Stimulated activated CD4-positive, alpha-beta T cell treated with anti-CD3 and anti-CD28 coated beads, Interleukin-1b, Interleukin-23, amount 100 ng/mL, for 1 hour (primary cell): ENCODE measurements at places on chromosomes 16 and 17.

DNA sequence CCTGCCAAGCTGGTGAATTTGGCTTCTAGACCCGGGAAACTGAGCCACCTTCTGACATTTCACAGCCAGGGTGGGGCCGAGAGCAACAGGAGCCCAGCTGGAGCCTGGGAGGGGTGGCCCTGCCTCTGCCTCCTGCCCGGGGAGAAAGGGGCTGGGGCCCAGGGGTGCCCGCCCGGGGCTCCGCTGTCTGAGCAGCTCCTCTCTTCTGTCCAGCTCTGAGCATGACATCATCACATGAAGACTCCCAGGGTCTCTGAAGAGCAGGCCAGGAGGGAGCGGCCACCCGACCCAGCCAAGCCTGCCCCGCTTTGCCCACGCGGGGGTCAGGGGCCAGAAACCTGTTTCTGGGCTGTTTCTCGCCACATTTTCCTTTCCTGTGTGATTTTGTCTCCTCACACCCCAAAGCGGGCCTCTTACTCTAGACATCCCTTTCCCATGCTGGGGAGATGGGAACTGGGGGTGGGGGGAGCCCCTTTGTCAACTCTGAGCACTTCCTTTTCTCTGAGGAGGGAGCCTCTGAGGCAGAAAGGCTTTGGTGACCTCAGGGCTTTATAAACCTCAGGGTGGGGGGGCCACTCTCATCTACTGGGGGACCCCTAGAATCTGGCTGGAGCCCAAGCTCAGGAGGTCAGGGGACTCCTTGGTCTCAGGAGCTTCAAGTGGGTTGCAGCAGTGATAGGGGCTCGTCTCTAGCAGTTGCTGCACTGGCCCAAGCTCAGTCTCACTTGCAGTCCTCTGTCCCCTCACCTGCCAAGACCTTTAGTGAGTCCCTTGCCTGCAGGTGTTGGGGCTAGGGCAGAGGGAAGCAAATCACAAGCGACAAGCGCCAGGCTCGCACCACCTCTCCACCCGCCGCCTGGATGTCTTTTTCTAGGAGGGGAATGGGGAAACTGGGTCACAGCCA lies 7.6 kb downstream of the UBALD2 start:
- DNase-seq = no peak

- DNase-seq = no peak
Observed at GRCh38 chr16:54460263-54460860, 173.8 kb upstream of the IRX3 start.

GRCh38 chr17:39754958-39755553 lies 17.3 kb downstream of the GRB7 start:
- DNase-seq = no peak

DNA sequence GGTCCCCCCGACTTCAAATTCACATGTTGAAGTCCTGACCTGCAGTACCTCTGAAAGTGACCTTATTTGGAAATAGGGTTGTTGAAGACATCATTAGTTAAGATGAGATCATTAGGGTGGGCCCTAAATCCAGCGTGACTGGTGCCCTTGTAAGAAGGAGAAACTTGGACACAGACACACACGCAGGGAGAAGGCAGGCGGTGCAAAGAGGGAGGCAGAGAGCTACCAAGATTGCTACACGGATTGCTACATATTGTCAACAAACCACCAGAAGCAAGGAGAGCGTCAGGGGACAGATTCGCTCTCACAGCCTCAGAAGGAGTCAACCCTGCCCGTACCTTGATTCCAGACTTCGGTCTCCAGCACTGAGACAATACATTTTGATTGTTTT lies 6.8 kb upstream of the WBP2 start:
- no peak for DNase-seq

DNA sequence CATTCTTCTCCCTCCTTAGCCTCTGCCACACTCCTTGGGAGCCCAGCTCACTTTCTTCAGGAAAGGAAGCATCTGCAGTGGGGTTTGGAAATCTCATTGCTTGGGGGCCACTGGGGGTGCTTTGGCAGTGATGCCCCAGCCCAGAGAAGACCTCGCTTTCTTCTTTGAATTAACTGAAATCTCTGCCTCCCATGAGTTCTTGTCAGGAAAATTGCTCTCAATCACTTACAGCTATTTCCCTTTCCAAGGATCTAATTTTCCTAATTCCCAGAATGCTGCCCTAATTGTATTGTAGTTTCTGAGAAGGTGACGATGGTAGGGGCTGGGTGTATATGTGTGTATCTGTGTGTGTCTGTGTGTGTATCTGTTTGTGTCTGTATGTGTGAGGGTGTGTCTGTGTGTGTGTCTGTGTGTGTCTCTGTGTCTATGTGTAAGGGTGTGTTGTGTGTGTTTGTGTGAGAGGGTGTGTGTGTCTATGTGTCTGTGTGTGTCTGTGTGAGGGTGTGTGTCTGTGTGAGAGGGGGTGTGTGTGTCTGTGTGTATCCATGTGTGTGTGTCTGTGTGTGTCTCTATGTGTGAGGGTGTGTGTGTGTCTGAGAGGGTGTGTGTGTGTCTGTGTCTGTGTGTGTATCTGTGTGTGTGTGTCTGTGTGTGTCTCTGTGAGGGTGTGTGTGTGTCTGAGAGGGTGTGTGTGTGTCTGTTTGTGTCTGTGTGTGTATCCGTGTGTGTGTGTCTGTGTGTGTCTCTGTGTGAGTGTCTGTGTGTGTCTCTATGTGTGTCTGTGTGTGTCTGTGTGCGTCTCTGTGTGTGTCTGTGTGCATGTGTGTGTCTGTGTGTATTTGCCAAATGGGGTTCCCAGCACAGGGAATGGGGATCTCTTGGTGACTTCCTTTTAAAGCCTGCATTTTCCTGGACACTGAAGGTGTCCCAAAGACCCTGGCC lies 83.5 kb upstream of the DNAJA2 start:
- no peak for DNase-seq

- DNase-seq = no peak
Observed at GRCh38 chr17:43402078-43402477, 3.3 kb downstream of the ARL4D start.

DNA sequence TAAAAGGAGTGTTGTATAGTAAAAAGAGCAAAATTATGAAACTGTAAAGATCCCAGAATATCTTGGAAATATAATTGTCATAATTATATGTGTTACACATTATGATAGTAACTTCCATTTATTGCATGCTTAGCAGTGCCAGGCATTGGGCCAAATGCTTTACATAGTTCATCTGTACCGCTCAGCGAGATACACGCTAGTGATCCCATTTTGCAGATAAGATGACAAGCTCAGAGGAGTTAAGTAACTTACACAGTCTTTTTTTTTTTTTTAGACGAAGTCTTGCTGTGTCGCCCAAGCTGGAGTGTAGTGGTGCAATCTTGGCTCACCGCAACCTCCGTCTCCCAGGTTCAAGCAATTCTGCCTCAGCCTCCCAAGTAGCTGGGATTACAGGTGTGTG lies 6.8 kb upstream of the EZH1 start:
- no peak for DNase-seq

DNA sequence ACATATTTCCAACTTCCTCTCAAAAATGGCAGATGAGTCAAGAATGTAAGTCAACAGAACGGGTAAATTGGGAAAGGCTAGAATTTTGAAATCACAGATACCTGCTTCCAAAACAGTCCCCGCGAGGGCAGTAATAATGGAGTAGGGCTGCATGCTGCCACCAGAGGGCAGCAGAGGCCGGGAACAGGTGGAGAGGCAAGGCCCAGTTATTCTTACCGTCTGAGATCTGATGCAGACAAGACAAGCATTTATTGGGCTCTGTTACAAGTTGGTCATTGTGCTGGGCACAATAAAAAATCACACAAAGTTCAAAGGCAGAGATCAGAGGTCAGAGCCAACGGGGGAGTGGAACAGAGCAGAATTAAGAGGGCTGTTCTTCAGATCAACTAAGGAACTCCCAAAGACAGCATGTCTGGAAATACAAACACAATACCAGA lies 8.8 kb upstream of the MLKL start:
- DNase-seq = peak; percentile 67

- no peak for DNase-seq
Observed at GRCh38 chr17:55117164-55117563, 147.6 kb upstream of the HLF start.

DNA sequence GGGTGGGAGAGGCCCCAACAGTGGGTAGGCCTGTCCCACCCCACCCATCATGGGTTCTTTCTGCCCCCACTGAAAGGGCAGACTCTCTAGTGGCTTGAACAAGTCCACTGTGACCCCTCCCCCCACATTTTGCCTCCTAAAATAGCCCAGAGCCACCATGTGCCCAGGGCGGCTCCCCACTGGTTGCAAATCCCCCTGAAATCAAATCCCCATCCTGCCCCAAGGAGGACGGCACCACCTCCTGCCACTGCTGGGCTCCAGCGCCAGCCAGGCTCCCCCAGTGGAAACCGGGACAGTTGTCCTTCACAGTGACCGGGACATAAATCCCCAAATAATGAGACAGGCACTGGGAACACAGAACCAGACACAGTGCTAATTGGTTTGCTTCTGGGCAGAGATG lies 20.5 kb downstream of the ZNF385C start:
- DNase-seq = no peak

- DNase-seq = no peak
Observed at GRCh38 chr16:69294051-69294450, 17.1 kb upstream of the VPS4A start.

- no peak for DNase-seq
Observed at GRCh38 chr16:87410968-87411367, 18.8 kb downstream of the MAP1LC3B start.

GRCh38 chr17:37761059-37761458 lies 16.2 kb upstream of the HNF1B start:
- DNase-seq = no peak

DNA sequence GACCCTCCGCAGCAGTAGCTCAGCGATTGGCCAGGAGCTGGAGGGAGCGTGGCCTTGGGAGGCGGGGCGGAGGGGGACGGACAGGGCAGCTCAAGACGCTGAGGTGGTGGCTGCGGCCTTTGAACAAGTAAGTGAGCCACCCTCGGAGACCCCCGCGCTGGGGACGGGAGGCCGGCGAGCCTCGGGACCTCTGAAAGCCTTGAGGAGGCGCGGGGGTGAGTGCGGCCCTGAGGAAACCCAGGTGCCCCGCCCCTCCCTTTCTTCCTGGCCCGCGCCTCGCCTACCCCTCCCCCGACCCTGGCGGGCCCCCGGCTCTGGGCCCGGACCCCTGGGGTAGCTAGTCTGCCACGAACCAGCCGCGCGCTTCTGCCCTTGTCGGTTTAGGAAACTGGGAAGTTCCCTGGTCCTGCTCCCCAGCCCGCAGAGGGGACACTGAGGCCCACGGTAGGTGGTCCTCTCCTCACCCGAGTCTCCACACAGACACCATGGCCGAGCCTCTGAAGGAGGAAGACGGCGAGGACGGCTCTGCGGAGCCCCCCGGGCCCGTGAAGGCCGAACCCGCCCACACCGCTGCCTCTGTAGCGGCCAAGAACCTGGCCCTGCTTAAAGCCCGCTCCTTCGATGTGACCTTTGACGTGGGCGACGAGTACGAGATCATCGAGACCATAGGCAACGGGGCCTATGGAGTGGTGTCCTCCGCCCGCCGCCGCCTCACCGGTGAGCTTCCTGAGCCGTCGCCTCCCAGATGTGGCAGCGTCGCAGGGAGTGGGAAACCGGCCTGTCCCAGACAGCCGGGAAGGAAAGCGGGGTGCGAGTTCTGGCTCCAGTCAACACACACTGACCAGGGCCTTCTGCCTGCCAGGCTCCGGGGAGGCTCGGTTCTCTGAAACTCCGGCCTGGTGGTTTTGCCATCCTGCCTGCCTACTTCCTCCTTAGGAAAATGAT lies at the start of gene MAPK7:
TSS of gene MAPK7 (plus strand) at position 83 of the 945 bp plus-strand sequence. CDS start at position 486, 403 bp downstream.
- no peak for DNase-seq

GRCh38 chr16:4987580-4988374 lies 29.6 kb downstream of the SEC14L5 start:
- no peak for DNase-seq

DNA sequence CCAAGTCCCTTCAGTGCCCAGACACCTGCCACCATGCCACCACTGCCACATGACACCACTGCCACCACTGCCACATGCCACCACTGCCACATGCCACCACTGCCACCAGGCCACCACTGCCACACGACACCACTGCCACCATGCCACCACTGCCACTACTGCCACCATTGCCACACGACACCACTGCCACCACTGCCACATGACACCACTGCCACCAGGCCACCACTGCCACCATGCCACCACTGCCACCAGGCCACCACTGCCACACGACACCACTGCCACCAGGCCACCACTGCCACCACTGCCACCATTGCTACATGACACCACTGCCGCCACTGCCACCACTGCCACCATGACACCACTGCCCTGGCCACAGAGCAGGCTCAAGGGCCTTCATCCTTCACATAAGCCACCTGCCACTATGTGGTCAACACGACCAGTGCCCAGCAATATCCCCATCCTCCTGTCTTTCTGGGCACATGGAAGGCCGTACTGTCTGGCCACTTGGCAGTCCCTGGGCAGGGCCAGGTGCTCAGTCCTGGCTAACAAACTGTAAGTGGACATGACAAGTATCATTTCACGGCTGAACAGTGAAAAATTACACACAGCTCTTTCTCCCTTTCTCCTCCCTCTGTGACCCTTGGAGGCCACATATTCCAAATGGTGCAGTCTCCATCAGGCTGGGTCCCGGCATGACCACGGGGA lies 33.1 kb downstream of the ABR start:
- no peak for DNase-seq

GRCh38 chr16:28202147-28202746 lies 9.5 kb downstream of the XPO6 start:
- DNase-seq = no peak

GRCh38 chr16:87687126-87687910 lies 78.5 kb downstream of the KLHDC4 start:
- no peak for DNase-seq

- DNase-seq = no peak
Observed at GRCh38 chr17:49285716-49286115, 55.1 kb upstream of the PHOSPHO1 start.

DNA sequence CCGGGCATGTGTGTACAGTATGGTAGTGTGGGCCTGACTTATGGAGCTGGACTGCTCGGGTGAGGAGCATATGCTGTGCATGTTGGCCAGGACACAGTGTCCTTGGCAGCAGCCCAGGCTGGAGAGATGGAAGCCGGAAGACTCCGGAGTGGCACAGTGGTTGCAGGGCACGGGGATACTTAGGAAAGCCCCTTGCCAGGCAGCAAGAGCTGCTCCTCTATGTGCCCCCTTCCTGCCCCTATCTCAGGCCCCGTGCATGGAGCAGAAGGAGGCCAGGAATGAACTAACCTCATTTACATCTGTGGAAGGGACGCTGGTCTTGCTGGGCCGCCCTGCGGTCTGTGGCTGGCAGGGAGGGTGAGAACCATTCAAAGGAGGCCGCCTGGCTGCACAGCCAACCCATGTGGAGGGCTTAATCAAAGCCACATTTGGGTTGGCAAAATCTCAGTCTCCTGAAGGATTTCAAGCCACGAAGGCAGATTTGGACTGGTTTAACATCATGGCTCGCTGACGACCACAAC lies 32.2 kb upstream of the RCVRN start:
- no peak for DNase-seq

GRCh38 chr17:7356756-7357155 lies 1.8 kb downstream of the TMEM95 start:
- no peak for DNase-seq

- DNase-seq = no peak
Observed at GRCh38 chr17:82003411-82004381, 19.0 kb downstream of the CENPX start.

- DNase-seq = no peak
Observed at GRCh38 chr16:72480911-72481310, 309.0 kb upstream of the PMFBP1 start.
